Ovary (tissue), 10 donors: ENCODE measurements at places on chromosomes 1 and 21.

DNA sequence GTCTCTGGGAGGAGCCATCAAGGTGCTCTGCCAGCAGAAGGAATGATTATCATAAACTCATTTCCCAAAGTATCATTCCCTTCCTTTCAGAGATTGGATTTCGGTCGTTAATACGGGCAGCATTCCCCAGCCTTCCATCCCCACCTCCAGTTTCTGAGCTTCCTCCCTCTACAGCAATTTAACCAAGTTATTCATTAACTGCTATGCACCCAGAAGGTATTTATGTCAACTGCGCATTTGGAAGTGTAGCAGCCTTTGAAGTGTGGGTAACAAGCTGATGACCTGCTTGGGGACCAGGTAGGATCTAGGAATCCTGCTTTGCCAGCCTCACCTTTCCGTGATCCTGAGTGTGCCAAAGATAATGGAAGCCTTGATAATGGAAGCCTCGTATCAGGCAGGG lies 172.4 kb upstream of the IGSF21 start:
- H3K36me3 ChIP-seq: no peaks in the 10 kb centered on the region
- H3K4me3 ChIP-seq: no peak overlapping the region
- no peaks in the 10 kb centered on the region for H3K27me3 ChIP-seq
- DNase-seq: no peak
- H3K27ac ChIP-seq: no peak overlapping the region

- H3K4me1 ChIP-seq: peaks cover 9% of the 10 kb centered on the region
- peak; percentile 52 for DNase-seq
- peak within 1 kb of the TSS; percentile 77 for H3K27ac ChIP-seq
- no peaks in the 10 kb centered on the region for H3K27me3 ChIP-seq
These were observed at the start of gene FRRS1 for GRCh38 chr1:99766378-99766800. Gene FRRS1, minus strand, starts transcription at chr1:99766635. Its CDS starts 17,867 bp downstream, at chr1:99748768.

GRCh38 chr1:150890033-150890416 lies 3.1 kb downstream of the CTXND2 start:
- H3K27me3 ChIP-seq: no peaks in the 10 kb centered on the region
- H3K4me3 ChIP-seq: no peak overlapping the region
- H3K27ac ChIP-seq: no peak overlapping the region
- no peaks in the 10 kb centered on the region for H3K36me3 ChIP-seq

- H3K4me3 ChIP-seq: no peak overlapping the region
- no peaks in the 10 kb centered on the region for H3K36me3 ChIP-seq
- no peak for DNase-seq
- H3K27me3 ChIP-seq: no peaks in the 10 kb centered on the region
These were observed 368.3 kb upstream of the TMPRSS15 start for GRCh38 chr21:18771845-18772380.

GRCh38 chr1:10549904-10550664 lies 75.3 kb downstream of the PEX14 start:
- DNase-seq: no peak
- H3K4me3 ChIP-seq: no peak overlapping the region
- no peaks in the 10 kb centered on the region for H3K27me3 ChIP-seq

GRCh38 chr1:146019231-146020057 lies 2.1 kb downstream of the HJV start:
- H3K4me1 ChIP-seq: peaks cover 2% of the 10 kb centered on the region
- no peaks in the 10 kb centered on the region for H3K36me3 ChIP-seq
- no peaks in the 10 kb centered on the region for H3K27me3 ChIP-seq
- H3K4me3 ChIP-seq: peak overlapping the region; percentile 2

- DNase-seq: no peak
- H3K27ac ChIP-seq: no peak overlapping the region
- no peak overlapping the region for H3K4me3 ChIP-seq
- H3K27me3 ChIP-seq: no peaks in the 10 kb centered on the region
- no peaks in the 10 kb centered on the region for H3K36me3 ChIP-seq
These were observed 10.6 kb upstream of the OR2T33 start for GRCh38 chr1:248288391-248288790.

- no peaks in the 10 kb centered on the region for H3K27me3 ChIP-seq
- H3K36me3 ChIP-seq: no peaks in the 10 kb centered on the region
- DNase-seq: no peak
- no peak overlapping the region for H3K27ac ChIP-seq
- peaks cover 22% of the 10 kb centered on the region for H3K4me1 ChIP-seq
These were observed 64.4 kb downstream of the GALNT2 start for GRCh38 chr1:230131457-230131856.

- DNase-seq: no peak
- no peaks in the 10 kb centered on the region for H3K27me3 ChIP-seq
- no peak overlapping the region for H3K27ac ChIP-seq
- H3K4me1 ChIP-seq: no peaks in the 10 kb centered on the region
- no peak overlapping the region for H3K4me3 ChIP-seq
These were observed 14.2 kb downstream of the SEMA4A start for GRCh38 chr1:156167536-156167935.

DNA sequence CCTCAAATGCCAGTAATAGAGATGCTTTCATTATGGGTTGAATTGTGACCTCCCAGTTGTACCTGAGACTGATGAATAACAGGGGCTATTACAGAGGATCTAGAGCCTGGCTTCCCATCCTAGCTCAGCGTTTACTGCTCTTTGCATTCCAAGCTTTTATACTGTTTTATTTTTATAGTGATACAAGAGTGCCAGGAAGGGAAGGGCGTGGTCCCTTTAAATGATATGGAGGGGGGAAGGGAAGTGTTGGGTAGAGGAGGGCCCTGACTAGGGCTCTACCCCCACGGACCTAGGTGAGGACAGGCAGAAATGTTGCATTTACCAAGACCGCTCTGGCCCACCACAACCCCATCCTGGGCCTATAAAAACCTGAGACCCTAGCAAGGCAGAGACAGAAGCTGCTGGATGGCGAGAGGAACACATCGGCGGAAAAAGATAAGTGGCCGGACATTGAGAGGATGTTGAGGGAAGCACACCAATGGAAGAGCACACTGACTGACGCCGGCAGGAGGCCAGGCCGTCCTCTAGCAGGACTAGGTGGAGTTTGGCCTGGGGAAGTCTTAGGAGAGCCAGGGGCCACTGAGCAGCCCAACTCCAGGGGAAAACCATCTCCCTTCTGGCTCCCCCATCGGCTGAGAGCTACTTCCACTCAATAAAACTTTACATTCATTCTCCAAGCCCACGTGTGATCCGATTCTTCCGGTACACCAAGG lies 1025.9 kb downstream of the TTLL7 start:
- no peaks in the 10 kb centered on the region for H3K27me3 ChIP-seq
- H3K36me3 ChIP-seq: no peaks in the 10 kb centered on the region
- DNase-seq: no peak
- H3K4me3 ChIP-seq: no peak overlapping the region
- H3K4me1 ChIP-seq: no peaks in the 10 kb centered on the region
- no peak overlapping the region for H3K27ac ChIP-seq

GRCh38 chr1:84377480-84378095 lies 20.7 kb upstream of the DNASE2B start:
- no peak for DNase-seq
- no peaks in the 10 kb centered on the region for H3K27me3 ChIP-seq
- H3K4me3 ChIP-seq: no peak overlapping the region
- H3K36me3 ChIP-seq: no peaks in the 10 kb centered on the region
- no peaks in the 10 kb centered on the region for H3K4me1 ChIP-seq
- no peak overlapping the region for H3K27ac ChIP-seq

GRCh38 chr1:180168786-180169639 lies 14.3 kb downstream of the QSOX1 start:
- DNase-seq: no peak
- no peak overlapping the region for H3K4me3 ChIP-seq
- no peaks in the 10 kb centered on the region for H3K36me3 ChIP-seq
- H3K4me1 ChIP-seq: peaks cover 25% of the 10 kb centered on the region
- no peak overlapping the region for H3K27ac ChIP-seq

- H3K36me3 ChIP-seq: no peaks in the 10 kb centered on the region
- no peak overlapping the region for H3K4me3 ChIP-seq
- no peaks in the 10 kb centered on the region for H3K4me1 ChIP-seq
These were observed 138.5 kb downstream of the LRIG2 start for GRCh38 chr1:113211467-113211866.

DNA sequence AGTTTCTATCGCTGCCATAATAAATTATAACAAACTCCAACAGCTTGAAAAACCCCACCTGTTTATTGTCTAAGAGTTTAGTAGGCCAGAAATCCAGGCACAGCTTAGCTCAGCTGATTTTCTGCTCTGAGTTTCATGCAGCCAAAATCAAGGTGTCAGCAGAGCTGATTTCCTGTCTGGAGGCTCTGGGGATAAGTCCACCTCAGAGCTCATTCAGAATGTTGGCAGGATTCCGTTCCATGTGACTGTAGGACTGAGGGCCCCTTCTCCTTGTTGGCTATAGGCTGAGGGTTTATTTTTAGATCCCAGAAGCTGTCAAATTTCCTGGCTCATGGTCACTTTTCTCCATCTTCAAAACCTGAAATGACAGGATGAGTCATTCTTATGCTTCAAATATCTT lies 91.6 kb upstream of the CHODL start:
- no peaks in the 10 kb centered on the region for H3K36me3 ChIP-seq
- no peak for DNase-seq
- no peak overlapping the region for H3K4me3 ChIP-seq
- H3K27ac ChIP-seq: no peak overlapping the region
